ENCODE measurements at places on chromosomes 4 and X.

DNA sequence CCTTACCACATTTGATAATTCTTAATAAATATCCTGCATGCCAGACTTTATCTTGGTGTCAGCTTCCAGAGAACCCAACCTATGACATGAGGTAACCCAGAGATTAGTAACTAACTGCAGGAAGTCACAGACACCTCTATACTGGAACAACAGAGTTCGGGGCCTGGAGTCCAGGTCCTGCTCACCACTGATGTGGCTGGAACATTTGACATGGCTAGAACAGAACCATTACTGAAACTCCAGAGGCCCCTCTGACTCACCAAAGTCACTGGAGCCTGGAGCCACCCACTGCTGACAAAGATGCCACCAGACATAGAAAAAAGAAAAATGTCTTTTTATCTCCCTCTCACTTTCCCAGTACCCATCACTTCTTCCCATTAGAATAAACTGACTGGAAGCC, 403.7 kb downstream of the MID1IP1 start:
- DNase-seq = no peak

DNA sequence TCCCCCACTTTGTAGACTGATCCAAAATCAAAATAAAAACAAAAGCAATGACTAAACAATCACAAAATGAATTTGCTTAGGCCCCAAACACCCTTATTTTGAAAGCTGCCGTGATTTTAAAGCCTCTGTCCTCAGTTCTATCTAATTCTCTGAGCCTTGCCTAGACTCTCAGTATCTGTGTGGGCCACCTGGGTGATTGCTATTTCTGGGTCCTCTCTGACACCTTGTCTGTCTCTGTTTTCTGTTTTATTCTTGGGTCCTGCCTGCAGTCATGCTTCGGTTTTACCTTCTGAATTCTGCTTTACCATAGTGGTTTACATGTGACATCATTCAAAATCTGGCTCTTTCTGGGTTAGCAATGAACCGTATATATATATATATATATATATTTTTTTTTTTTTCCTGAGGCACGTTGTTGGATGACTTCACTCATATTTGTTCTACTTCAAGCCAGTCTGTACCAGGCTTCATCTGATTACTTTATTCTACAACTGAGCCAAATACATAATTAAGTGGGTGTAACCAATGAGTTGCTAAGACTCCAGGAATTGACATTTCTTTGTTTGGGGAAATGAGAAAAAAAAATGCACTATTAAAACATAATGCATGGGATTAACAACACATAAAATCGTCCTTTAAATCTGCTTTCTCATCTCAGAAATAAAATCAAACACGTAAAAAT, 710.7 kb upstream of the SLIT2 start:
- DNase-seq = no peak

DNA sequence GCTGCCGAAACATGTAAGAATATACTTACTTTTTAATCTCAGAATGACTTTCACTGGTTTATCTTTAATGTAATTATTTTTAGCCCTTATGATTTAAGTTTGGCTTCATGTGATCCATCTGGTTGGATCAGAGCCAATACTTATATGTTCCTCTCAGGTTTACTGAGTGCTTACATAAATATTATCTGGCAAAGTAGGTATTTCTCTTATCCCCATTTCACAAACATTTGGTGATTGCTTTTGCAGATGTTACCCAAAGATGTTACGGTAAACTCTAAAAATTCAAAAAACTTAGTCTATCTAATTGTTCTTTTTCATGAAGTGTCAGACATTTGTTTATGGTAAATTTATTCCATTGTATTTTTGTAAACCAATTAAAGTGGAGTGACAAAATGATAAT, 115.0 kb upstream of the TLL1 start:
- DNase-seq = no peak

GRCh38 chrX:96682516-96682915, 2.1 kb upstream of the DIAPH2 start:
- DNase-seq = no peak

GRCh38 chrX:15298780-15299179, 16.7 kb downstream of the ASB11 start:
- no peak for DNase-seq

GRCh38 chrX:4588893-4589292, 875.4 kb upstream of the PRKX start:
- DNase-seq = no peak

- DNase-seq = no peak
Observed at GRCh38 chrX:20414762-20415445, 148.2 kb upstream of the RPS6KA3 start.

DNA sequence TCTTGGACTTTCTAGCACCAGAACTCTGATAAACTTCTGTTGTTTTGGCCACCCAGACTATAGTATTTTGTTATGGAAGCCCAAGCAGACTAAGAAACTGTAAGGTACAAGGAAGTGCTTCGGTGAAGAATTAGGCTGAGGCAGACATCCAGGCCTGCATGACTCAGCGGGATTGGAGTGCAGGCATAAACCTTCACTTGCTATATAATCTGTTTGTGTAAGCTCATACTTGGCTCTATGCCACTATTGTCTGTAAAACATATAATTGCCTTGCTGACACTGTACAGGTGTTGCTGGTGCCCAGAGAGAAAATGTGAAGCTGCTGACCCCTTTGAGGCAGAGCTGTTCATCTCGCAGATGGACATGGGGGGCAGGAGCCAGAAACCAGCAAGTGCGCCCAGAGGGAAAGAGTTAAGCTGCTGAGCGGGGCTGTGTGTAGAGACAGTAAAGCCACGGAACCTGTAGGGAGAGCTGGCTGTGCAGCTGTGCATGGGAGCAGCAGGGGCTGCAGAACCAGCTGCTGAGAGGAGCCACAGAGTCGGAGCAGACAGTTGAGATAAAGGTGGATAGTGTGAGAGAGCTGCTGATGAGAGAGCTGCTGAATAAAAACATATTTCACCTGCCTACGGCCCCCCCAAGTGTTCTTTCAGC, 96.2 kb downstream of the RBM46 start:
- DNase-seq = peak; percentile 16

DNA sequence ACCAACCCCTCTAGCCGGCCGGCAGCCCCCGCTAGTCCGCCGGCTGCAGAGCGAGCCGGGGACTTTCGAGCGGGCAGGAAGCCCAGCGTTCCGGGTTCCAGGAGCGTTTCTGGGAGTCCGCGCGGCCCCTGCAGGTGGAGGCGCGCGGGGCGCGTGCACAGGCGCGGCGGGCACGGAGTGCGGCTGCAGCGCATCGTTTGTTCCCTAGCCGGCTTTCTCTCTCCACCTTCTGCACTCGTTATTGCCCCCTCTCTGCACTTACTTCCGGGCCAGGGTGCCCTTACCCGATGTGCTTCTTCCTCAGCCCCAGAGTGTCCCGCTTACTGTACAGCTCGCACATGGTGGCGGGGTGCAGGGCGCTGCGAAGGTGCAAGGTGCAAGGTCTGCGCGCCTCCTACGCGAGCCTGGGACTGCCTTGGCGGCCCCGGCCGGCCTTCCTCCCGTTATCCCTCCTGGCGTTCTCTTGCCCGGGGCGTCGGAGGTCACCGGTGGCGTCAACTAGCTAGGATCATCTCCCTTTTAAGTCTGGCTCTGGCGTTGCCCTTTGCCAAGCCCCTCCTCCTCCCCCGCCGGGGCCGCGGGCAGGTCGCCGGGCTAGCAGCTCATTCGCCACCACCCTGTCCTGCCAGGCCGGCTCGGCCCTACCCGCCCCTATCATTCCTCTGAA, at the start of gene ETNPPL:
Gene ETNPPL (minus strand): TSS at position 495 of the 667 bp plus-strand sequence. CDS start 155 bp downstream, at position 340.
- DNase-seq = no peak

- no peak for DNase-seq
Observed at GRCh38 chr4:108774809-108775530, 12.1 kb upstream of the ETNPPL start.

DNA sequence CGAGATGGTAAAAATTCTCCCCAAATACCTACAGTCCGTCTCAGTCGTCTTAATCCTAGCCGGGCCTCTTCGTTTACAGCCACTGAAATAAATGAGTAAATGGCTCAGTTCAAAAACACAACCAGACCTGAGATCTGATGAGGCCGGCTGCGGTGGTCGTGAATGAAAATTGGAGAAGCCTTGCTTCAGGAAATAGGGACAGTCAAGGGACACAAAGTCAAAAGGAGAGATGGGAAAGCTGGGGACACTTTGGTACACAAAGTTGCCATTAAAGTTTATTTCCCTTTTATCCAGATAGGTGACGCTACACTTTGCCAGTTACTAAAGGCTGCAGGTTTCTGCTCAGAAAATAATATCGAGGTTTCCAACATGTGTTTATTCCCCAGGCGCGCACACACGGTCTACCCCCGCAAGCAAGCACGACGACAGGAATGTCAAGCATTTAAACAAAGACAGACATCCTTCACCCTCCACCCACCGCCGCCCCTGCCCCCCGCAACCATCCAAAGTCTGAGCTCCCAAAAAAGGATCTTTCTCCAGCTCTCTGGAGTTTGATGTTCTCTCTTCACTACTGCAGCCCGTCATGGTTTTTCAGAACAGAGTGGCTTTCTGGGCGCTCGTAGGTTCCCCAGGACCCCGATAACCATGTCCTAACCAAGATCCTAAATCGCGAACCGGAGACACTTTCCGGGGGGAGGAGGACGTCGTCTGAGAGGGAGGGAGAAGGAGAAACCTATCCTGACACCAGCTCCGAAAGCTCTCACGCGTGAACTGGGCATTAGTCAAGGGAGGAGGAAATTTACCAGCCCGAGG, 1.3 kb upstream of the PCDH7 start:
- DNase-seq = no peak

- DNase-seq = no peak
Observed at GRCh38 chr4:14218641-14219040, 591.1 kb upstream of the BOD1L1 start.

- DNase-seq = no peak
Observed at GRCh38 chrX:107629540-107629909, 1.2 kb downstream of the PRPS1 start.

GRCh38 chr4:88257726-88258125, 26.6 kb downstream of the PPM1K start:
- no peak for DNase-seq

- no peak for DNase-seq
Observed at GRCh38 chr4:74056858-74057562, 18.5 kb upstream of the CXCL3 start.

DNA sequence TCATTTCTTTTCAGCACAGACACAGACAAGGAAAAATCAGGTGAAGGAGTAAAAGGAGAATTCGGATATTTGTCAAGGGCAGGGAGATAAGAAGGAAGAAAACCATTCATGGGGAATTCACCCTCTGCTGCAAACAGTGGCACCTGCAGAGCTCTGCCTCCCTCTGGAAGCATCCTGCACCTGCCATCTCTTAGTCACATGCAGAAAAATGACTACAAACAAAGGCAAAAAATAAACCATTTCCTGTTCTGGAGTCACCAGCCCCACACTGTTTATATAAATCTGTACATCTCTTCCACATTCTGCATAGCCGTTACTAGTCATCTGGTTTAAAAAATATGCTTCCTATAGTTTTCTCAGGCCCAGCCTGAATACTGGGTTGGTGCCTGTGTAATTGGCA, 205.3 kb downstream of the ARAP2 start:
- no peak for DNase-seq

- DNase-seq = no peak
Observed at GRCh38 chr4:115790812-115791211, 677.4 kb upstream of the NDST4 start.

DNA sequence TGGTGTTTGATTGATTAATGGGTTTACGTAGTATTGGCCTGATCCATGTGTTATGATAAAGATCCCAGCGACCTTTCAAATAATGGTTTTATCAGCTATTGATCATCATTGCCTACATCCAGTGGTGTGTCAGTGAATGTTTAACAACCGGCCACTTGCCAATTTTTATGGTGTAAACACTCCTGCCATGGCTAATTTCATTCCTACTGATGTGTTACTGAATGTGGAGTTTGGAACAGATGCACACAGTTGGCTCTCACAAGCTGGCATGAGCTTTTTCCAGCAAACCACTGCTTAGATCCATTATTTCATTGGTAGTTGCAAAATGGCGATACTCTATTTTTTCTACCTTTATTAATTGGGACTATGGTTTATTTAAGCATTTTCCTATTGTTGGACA, 139.9 kb downstream of the REPS2 start:
- no peak for DNase-seq

DNA sequence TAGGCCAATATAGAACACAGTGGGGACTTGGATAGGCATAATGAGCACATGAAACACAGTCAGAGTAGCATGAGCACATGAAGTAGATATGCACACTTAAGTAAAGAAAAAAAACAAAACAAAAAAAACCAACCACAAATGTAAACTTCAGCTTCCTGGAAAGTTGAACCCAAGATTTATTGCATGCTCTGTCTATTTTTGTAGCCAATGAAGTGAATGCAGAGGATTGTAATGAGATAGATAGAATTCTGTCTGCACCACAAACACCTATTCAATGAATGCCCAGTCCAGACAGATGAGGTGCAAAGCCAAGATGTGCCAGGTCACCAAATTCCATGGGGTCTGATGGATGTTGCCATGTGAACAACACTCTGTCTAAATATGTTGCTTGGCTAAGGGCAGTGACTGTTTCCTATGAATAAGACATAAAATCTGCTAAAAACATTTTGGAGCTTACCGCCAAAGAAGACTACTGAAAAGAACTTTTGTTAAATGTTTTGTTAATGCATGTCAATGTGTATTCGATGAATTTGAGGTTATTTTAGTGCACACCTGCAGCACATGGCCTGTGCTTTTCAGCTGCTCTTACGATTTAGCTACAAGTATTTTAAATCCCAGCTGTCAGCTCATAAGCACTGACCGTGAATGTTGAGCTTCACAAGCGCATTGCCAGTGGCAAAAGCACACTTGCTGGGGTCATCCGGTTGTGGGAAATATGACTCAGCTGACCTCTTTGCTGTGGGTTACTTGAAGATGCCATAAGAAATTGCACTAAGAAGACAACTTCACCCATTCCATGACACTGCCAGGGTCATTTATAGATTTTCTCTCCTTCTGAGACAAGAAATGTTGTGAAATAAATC, 374.8 kb upstream of the GNPDA2 start:
- no peak for DNase-seq

GRCh38 chr4:183875251-183875825, 29.8 kb upstream of the STOX2 start:
- DNase-seq = no peak

DNA sequence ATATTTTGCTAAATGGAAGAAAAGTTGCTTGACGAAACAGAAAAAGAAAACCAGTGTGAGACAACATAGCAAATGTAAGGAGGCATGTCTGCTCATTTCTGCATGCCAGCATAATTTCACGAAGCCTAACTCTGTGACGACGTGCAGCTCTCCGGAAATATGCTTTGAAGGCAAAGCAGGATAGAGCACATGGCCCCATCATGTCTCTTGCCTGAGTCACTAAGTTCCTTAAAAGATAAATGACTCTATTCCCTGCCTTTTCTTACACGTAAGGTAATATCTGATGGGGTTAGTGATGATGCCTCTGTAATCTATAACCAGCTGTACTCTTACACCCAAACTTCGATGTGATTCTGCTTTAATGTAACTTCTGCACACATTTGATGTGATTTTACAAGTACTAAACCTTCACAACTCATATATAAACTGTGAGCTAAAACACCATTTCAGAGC, 64.5 kb downstream of the ANXA3 start:
- no peak for DNase-seq
